ENCODE measurements at places on chromosomes 4 and X.

- no peak for DNase-seq
Observed at GRCh38 chrX:22357621-22358020, 84.9 kb downstream of the CBLL2 start.

GRCh38 chr4:152990471-152991131 is 54.5 kb downstream of the FHDC1 start:
- no peak for DNase-seq

GRCh38 chr4:140719686-140720085 is 36.5 kb downstream of the TBC1D9 start:
- DNase-seq, result no peak

GRCh38 chr4:175891851-175892250 is 79.8 kb upstream of the GPM6A start:
- no peak for DNase-seq

DNA sequence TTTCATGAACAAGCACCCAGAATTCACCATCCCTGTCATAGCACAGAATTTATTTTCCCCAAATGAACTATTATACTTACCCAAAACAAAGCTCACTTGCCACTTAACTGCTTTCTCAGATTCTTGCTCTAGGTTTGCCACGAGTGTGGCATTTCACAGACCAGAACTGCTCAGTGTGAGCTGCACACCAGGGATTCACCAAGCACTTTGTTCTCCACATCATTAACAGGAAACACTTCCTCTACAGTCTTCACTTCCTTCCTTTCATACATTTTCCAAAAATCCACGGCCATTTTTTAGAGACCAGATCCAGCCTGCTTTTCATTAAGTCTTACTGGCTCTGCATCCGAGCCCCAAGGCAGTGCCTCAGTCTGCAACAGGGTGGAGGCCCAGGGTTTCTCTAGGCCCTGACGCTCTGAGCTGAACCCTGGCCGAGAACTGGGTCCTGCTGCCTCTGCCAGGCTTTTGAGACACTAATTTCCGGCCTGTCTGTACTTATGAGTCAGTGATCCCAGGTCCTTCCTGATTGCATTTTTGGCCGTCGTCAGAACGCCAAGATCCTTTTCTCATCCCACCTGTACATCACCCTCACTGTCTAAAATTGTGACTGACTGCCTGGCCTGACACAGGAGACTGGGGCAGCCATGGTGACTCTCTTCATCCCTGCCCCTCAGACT is 67.6 kb upstream of the MTNR1A start:
- DNase-seq, result no peak

DNA sequence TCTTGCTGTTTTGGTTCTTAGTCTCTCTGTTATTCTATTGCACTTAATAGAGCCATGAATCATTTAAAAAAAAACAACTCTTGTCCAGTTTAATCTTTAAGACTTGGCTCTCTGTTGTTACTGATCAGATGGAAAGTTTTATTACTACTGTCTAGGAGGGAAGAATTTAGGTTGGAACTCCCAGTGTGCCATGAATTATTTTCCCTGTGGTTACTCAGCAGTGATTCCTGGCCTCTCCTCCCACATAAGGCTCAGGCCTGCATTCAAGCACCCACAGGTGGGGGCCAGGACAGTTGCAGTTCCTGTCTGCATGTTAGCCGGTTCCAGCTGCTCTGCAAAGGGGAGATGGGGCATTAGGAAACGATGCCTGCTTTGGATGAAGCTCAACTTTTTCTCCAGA is 29.8 kb upstream of the ESX1 start:
- no peak for DNase-seq

- DNase-seq, result no peak
Observed at GRCh38 chrX:107968623-107969022, 13.5 kb downstream of the TEX13B start.

- DNase-seq, result no peak
Observed at GRCh38 chr4:139866276-139866962, 200.8 kb downstream of the MGST2 start.

GRCh38 chr4:37793562-37793961 is 32.9 kb upstream of the PGM2 start:
- DNase-seq, result peak; percentile 36

DNA sequence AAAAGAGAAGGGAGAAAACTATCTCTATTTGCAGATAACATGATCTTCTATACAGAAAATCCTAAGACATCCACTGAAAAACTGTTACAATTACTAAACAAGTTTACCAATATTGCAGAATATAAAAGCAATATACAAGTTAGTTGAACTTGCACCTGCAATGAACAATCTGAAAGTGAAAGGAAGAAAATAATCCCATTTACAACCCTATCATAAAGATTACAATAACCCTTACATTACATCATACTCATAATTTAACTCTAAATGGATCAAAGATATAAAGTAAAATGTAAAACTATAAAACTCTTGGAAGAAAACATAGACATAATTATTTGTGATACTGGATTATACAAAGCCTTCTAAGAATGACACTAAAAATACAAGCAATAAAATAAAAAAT is 77.2 kb downstream of the GSTCD start:
- DNase-seq, result no peak

- no peak for DNase-seq
Observed at GRCh38 chr4:156477636-156478035, 494.0 kb downstream of the PDGFC start.

- no peak for DNase-seq
Observed at GRCh38 chrX:45750639-45751038, 550.0 kb upstream of the DIPK2B start.

- DNase-seq, result peak; percentile 13
Observed at GRCh38 chr4:54063737-54064316, 578 bp downstream of the CHIC2 start.

GRCh38 chr4:122674371-122674770 is 53.5 kb upstream of the IL21 start:
- no peak for DNase-seq

DNA sequence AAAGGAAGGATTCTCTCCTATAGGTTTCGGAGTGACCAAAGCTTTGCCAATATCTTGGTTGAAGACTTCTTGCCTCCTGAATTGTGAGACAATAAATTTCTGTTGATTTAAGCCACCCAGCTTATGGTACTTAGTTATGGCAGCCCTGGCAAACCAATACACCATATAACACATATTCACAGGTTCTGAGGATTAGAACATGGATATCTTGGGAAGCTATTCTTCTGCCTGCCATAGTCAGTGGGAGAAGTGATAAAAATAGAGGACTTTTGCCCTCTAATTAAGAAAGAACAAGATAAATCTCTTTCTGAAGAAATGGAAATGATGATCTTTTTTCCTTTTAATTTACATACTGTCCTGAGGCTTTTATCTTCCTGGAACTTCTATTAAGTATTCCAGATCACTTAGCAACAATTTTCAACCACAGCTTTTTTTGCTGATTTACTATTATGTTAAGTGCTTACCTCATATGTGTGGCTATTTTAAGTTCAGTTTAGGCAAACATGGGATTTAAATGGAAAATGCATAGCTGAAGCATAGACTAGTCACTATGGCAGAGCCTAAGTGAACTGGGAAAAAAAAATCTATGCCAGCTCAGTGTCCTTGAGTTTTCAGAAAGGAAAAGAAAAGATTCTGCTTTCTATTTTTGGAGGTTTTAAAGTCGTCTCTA is 381.7 kb downstream of the STPG2 start:
- DNase-seq, result no peak

DNA sequence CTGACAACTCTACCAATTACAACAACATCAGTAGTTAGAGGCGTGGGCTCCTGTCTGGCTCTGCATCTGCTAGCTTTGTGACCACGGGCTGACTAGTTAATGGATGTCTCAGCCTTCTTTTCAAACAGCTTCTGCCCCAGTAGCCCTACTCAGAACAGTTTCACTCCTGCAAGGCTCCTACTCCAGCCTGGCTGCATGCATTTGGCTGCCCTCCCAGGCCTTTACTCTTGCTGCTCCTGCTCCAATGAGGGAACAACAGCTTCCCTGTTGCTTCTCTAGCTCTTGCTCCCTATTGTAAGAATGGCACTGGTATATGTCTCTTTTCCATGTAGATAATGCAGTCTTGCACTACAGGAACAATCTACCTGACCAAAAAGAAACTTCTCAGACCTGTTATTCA is 93.3 kb downstream of the TTC29 start:
- no peak for DNase-seq

DNA sequence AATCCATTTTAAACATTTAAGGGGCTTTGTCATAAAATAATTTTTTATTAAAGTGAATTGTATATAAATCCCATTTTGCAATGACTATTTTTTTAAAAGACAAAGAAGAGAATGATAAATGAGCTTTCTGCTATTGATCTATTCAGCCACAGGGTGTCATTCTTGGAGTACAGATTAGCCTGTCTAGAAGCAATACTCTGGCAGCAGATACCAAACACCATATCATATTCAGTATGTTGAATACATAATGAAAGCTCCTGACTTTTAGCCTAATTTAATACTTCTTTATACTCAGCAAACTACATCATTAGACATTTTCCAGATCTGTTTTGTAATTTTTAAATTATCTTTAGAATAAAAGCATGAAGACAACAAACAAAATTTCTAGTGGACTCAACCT is 496.3 kb downstream of the PDGFC start:
- peak; percentile 13 for DNase-seq

DNA sequence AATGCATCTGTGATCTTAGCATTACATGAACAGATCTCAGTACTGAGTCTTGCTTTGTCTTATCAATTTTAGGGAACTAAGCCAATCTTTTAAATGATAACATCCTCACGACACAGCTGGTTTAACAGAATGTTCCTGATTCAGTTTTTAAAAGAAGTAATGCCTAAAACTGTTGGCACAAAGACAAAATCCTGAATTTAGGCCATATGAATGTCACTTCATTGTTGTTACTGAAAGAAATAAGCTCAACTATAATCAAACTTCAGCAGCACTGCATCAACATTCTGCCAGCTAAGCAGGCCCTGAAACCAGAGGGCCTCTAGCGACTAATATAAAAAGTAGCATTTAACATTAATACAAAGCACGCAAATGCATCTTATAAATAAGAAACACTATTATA is 130.6 kb downstream of the FRYL start:
- DNase-seq, result no peak

GRCh38 chrX:9483376-9483775 is 18.5 kb downstream of the TBL1X start:
- no peak for DNase-seq

DNA sequence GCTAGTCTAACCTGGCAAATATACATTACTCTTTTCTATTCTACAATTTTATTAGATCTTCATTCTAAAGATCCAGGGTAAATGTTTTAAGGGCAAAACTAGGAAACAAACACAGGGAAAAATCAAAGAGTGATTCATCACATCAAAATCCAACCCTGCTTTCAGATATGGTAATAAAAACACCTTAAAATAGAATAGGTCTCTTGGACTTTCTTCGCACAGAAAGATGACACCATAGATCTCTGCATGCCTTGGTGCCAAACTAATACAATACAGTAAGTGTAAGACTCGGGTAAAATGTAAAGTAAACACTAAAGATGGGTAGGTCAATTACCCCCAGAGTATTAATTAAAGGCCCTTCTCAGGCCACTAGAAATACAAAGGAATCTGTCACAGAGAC is 34.2 kb downstream of the LDB2 start:
- DNase-seq, result no peak

DNA sequence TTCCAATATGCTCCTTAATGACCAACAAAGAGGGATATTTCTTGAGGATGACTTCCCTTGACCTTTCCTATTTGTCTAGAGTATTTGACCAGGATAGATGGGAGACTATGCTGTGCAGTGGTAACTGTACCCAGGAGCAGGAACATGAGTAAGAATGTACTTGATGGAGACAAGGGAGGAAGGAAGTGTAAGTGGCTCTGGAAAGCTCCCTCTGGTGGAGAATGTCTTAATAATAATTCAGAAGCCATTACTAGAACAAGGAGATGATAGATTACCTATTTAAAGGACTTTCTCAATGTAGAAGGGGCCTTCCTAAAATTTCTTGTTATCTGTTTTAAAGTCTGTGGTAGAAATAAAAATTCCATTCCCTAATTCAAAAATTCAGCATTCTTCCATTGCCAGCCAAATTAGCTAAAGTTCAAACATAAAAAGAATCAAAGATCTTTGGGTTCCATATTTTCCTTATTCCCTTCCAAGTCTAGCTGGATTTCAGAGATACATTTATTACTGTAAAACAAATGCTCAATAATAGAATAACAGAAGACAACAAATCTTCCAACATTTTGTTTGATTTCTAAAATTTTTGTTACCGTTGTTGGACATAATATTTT is 83.8 kb downstream of the GRID2 start:
- DNase-seq, result peak; percentile 24

DNA sequence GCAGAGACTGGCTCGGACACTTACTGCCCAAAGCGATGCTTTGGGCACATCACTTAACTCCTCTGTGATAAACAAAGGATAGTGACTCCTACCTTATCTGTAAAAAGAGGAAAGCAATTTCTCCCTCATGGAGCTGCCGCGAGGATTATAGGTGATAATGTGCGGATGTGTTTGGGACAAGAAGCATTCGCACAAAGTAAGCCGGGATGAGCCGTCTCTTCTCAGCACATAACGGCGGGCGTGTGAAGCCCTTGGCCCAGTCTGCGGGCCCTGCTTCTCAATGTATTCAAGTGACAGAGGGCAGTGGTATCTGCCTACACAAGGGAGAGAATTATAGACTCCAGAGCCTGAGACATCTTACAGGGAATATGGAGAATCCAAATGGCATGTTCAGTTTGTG is 550.3 kb upstream of the CPEB2 start:
- no peak for DNase-seq

DNA sequence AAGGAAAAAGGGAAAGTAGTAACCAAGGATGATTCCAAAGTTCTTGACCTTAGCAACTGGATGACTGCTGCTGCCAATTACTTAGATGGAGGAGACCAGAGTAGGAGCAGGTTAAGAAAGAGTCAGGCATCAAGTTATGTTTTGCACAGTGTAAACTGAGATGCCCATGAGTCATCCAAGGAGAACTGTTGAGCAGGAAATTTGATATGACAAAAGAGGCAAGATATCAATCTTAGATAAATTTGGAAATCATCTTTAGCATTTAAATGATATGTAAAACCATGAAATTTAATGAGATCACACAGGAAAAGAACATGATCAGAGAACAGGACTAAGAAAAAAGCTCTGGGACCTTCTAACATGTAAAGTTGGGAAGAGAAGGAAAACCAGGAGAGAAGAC is 361.3 kb downstream of the OPHN1 start:
- no peak for DNase-seq

DNA sequence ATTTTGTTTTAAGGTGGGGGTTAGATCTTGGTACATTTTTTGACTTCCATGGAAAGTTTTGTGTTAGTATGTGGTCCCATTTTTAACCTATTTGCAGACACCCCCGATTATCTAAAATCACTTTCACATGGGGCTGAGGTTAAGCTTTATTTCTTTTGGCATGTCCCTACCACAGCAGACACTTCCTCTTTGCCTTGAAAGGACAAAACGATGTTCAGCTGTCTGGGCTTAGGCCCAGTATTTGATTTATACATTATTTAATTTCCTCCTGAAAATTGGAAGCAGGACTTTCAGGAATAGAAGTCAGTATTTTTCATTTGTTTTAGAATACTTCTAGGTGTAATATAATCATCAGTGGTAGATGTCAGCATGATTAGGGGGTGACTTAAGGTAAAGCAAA is 112.4 kb upstream of the SPRY1 start:
- no peak for DNase-seq
